NCI-H1092 (cell line): ENCODE measurements at places on chromosomes 1 and 21.

DNA sequence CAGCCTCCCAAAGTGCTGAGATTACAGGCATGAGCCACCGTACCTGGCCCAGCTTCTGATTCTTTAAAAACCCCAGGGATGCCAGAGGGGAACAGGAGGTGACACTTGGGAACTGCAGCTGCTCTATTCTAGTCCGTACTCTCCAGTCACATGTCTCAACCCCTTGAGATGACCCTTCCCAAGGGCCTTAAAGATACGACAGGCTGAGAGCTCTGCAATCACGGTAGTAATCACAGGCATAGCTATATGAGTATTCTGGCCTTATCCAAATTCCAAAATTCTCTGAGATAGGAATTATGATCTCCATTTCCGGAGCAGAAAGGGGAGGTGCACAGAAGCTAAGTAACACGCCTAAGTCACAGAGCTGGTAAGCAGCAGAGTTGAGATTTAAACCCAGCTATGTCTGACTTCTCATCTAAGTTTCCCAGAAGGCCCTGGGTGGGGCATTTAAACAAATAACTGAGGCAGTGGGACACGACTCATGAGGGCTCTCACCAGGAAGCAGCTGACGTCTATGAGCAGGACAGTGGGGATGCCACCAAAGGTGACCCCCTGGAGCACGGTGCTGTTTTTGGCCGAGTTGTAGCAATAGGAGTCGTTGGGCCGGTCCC is 5.2 kb downstream of the TMEM63A start:
- no peak for DNase-seq

GRCh38 chr1:96944432-96945092 is 223.0 kb downstream of the PTBP2 start:
- no peak for DNase-seq

GRCh38 chr1:208230668-208231529 is 13.3 kb downstream of the PLXNA2 start:
- no peak for DNase-seq

- DNase-seq, result no peak
Observed at GRCh38 chr1:36656838-36657237, 174.1 kb upstream of the CSF3R start.

GRCh38 chr1:206829282-206829681 is 36.1 kb upstream of the IL20 start:
- DNase-seq, result no peak

- DNase-seq, result no peak
Observed at GRCh38 chr1:99474350-99474893, 171.5 kb upstream of the PALMD start.

DNA sequence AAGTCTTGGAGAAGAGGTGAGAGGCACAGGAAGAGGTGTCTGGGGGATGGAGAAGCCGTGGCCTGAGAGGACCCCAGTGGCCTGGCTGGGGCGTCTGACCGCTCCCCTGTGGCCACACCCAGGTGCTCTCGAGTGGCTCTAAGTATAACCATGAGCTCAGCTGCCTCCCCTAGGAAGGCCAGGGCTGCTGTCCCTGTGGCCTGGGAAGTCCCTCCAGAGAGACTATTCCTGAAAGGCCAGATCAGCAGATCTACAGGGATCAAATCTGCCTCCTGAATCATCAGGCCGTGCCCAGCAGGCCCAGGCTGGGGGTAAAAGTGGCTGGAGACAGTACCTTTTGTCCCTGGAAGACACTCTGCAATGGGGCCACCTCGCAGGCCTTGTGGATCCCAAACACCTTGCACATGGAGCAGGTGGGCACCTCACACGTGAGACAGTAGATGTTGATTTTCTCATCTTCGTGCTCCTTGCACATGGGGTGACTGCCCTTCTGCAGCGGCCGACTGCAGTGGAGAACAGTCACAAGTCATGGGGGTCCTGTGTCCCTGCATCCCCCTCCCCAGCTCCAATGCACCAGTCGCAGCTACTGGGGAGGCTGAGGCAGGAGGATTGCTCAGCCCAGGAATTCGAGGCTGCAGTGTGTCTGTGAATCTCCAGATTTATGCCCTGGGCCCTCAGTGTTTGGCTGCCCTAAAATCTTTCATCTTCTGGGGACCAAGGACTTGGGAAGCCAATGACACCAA is 6.4 kb downstream of the TRIM63 start:
- no peak for DNase-seq

DNA sequence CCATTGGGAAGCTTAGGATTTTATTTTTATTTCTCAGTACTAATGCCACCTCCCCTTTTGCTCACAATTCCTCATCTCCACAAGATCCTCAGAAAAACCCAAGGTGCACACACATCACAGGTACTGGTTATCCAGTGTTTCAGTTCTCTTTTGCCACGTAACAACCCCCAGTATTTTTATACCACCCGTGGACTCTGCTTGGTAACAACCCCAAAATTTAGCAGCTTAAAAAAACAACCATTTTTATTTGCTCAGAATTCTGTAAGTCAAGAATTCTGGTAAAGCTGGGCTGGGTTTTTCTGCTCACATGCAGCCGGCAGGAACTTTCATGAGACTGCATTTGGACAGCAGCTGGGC is 180.0 kb downstream of the KAZN start:
- DNase-seq, result no peak

DNA sequence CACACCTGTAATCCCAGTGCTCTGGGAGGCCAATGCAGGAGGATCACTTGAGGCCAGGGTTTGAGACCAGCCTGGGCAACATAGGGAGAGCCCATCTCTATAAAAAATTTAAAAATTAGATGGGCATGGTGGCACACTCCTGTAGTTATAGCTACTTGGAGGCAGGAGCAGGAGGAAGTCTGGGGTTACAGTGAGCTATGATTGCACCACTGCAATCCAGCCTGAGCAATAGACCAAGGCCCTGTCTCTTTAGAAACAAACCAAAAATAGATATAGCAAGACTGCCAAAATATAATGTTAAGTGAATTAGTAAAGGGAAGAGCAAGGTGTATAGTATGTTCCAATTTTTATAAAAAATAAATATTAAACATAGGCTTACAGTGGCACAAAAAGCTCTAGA is 28.8 kb downstream of the PLEKHO1 start:
- DNase-seq, result no peak

DNA sequence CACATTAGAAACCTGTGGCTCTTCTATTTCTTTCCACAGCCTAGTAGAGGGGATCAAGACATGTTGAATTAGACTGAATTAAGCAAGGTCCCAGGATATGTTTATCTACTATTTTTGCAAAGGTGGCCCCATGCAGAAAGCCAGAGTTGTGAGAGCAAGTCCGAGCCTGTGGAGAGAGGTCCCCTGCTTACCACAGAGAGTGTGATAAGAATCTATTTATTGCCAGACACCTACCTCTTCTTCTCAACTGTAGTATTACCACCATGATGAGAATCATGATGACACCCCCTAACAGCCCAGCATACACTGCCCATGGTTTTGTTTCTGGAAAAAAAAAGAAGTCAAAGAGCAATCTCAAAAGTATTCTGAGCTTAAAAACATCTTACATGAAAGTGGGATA is 23.0 kb downstream of the SLAMF1 start:
- no peak for DNase-seq

GRCh38 chr1:64171797-64172281 is 31.6 kb upstream of the UBE2U start:
- no peak for DNase-seq

DNA sequence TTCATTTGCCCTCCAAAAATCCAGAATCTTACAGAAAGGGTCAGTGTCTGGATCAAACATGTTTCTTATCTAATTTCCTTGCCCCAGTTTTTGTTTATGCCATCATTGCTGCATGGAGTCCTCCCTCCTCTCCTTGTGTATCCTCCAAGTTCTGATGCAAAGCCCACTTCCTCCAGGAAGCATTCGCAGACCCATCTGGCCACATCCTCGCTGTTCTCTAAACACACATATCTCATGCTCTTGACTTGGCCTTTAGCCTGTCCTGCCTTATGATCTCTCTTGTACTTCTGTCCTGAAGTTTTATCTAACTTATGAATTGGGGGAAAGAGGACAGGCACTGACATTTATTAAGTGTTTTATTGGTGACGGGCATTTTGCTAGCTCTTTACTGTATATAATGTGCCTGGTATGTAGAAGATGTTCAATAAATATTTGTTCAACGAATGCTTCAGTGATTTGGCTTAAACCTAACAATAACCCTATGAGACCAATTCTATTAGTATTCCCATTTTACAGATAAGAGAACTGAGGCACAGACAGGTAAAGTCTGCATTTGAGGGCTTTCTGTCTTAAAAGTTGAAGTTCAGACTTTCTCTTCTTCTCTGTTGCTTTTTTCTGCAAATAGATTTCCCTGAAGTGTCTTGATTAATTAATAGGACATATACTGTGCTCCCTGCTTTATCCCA is 19.2 kb upstream of the ID3 start:
- no peak for DNase-seq

DNA sequence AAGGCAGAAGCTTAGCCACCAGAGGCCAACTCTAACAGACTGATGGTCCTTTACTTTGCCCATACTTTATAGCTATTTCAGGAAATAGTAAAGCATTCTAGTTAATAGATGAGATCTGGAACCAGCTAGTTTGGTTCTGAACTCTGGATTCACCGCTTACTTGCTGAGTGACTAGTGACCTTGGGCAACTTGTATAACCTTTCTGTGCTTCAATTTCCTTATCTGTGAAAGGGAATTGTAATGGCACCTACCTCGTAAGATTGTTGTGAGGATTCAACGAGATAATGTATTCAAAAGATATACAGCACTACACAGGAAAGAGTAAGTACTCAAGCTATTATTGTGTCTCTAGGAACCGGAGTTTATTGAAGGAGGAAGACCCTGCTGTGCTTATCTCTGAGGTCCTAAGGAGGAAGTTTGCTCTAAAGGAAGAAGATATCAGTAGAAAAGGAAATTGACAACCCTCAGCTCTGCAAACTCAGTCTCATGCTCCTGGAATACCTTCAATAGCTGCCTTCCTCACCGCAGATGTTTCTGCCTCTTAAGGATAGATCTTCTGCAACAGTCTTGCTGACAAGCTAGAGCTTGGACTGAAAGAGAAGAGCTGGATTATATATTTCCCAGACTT is 11.9 kb downstream of the MTFR1L start:
- no peak for DNase-seq

DNA sequence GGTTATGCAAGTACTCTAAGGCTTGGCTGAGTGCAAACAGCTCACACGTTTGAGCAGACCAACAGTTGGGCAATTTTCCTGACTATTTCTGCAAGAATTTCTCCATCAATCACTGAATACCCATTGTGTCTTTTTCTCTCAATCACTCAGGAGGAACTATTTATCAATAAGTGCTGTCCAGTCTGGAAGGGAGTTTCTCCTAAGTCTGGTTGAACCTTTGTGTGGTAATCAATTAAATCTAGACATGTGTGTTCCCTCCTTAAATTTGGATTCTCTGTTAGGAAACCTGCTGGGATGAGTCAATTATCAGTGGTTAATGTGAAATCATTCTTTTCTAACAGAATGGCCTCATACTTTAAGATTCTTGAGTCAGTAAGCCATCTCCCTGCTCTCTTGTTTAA is 6.8 kb upstream of the AADACL3 start:
- DNase-seq, result no peak

GRCh38 chr1:59272507-59272906 is 24.4 kb upstream of the FGGY start:
- no peak for DNase-seq

GRCh38 chr1:111221276-111221632 is 6.3 kb upstream of the CHI3L2 start:
- DNase-seq, result no peak

DNA sequence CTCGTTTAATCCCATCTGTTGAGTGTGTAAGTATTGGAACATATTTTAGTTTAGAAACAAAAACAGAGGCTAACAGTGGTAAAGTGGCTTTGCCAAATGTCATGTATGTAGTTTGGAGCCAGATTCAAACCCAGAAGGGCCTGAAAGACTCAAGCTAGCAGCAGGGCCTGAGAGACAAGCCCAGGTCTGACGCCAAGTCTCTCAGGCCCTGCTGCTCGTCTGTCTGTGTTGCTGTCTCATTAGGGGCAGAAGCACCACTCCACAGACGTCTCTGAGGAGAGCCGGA is 8.3 kb downstream of the CITED4 start:
- no peak for DNase-seq

DNA sequence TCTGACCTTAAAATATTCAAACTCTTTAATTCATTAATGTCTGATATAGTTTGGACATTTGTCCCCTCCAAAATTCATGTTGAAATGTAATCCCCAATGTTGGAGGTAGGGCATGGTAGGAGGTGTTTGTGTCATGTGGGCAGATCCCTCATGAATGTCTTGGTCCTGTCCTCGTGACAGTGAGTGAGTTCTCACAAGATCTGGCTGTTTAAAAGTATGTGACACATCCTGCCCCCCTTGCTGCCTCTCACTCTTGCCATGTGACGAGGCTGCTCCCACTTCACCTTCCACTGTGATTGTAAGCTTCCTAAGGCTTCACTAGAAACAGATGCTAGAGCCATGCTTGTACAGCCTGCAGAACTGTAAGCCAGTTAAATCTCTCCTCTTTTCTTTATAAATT is 21.3 kb upstream of the FBXO28 start:
- DNase-seq, result no peak

- no peak for DNase-seq
Observed at GRCh38 chr1:151062741-151063371, 2.7 kb downstream of the MLLT11 start.

GRCh38 chr21:28522014-28522799 is 470.5 kb downstream of the LTN1 start:
- DNase-seq, result no peak

DNA sequence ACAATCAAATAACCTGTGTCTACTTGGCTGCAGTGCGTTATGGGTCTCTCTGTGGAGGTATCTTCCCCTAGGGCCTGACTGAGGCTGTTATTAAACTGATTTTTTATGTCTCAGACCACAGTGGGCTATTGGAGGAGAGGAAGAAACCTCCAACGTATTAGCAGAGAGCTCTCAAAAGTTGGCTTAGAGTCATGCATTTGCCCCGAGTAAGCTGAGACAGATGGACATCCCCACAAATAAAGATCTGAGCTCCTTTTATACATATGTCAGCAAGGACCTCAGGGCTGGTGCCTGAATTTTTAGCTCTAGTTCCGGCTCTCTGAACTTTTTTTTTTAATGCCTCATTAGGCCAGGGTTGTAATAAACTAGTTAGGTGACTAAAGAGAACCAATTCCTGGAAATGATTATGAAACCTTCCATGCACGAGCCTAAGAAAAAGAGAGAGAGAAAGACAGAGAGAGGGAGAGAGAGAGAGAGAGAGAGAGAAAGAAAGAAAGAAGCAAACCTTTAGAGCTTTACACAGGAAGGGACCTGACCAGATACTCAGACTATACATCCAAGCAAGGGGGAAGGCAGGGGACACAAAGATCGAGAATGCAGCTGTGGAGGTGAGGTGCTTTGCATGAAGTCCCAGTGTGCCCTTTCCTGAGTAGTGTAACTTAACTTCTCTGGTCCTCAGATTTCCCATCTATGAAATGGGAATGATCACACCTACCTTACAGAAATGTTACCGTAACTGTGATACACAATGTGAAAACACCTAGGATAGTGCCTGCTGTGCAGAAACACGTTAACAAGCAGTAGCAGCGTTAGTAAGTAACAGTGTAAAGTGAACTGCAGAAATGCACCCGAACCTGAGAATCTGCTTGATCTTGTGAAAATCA is 8.4 kb upstream of the PIGR start:
- DNase-seq, result no peak

GRCh38 chr1:114719424-114719787 is 2.8 kb upstream of the NRAS start:
- DNase-seq, result no peak
